Activated naive CD4-positive, alpha-beta T cell (primary cell): ENCODE measurements at places on chromosomes 5 and 9.

- no peak for DNase-seq
These were observed 140.6 kb downstream of the ERCC6L2 start for GRCh38 chr9:96015876-96016686.

GRCh38 chr9:80086386-80086785 is 514.6 kb downstream of the TLE4 start:
- DNase-seq = no peak

GRCh38 chr5:140239939-140240700 is 62.8 kb downstream of the PFDN1 start:
- peak; percentile 3 for DNase-seq

DNA sequence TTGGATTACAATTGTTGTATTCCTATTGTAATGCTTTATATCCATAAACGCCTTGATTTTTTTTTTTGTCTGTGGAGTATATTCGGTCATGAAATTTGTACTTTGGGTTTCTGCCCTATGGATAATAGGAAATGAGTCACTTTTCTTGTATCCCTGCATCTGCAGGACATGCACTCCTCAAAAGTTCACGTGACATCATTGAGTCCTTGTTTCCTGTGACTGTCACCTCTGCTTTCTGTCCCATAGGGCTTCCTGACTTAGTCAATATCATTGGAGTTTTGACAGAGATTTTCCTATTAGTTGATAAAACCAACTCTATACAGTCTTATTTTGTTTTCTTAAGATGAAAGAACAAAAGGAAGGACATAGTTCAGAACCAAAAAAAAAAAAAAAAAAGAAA is 356.3 kb downstream of the MAT2B start:
- no peak for DNase-seq

DNA sequence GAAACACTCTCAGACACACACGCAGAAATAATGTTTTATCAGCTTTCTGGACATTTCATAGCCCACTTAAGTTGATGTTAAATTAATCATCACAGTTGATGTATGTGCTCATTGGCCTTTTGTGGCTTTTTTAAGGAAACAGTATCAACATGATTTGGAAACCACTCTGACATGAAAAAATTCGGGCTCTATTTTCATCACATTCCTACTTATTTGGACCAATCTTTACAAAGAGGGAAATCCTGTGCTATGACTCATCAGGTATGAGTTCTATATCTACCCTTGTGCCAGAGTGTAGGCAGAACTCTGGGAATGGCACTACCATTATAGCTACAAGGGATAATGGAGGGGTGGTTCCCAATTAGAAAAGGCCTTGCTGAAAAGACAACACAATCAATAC is 388.4 kb upstream of the PTGER4 start:
- DNase-seq = no peak

GRCh38 chr9:134595014-134595413 is 46.6 kb upstream of the COL5A1 start:
- no peak for DNase-seq

GRCh38 chr5:14608169-14608568 is 26.6 kb downstream of the OTULINL start:
- no peak for DNase-seq

GRCh38 chr5:60903356-60903755 is 41.5 kb downstream of the ERCC8 start:
- DNase-seq = no peak

DNA sequence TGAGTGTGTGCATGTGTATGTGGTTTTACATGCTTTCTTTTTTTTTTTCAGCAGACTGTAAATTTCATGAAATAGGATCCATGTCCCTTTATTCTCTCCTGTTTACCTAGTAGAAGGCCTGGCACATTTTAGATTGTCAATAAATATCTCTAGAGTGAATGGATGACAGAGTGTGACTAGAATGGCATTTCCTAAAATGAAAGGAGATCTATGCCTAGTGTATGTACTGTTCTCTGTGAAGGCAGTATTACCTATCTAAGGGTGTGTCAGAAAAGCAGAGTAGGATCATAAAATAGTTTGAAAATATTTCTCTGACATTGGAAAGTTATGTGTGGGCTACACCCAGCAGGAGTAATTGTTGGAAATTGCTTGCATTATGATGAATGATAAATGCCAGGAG is 1876.0 kb upstream of the C9orf72 start:
- DNase-seq = no peak

- no peak for DNase-seq
These were observed 41.5 kb downstream of the PLPP7 start for GRCh38 chr9:131330814-131331600.

DNA sequence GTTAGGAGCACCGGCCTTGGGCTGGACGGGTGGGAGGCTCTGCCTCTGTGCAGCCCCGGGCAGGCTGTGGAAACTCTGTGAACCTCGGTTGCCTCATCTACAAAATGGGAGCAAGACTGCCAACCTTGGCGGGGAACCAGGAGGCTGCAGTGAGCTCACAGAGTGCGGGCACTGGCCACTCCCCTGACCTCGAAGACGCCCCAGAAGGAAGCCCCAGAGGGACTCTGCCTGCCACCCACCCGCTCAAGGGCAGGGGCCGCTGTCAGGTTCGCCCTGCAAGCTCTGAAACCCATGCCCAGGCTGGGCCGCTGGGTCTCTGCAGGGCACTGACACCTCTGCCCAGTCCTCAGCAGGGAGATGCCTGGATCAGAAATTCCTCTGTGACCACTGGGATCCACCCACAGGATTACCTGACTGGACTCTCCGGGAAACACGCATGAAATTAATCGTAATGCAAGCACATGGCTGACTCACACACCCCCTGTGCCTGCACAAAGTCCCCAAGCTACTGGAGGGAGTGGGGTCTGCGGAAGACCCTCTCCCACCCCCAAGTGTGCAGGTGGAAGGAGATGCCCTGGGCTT is 7.4 kb downstream of the CCDC187 start:
- no peak for DNase-seq

DNA sequence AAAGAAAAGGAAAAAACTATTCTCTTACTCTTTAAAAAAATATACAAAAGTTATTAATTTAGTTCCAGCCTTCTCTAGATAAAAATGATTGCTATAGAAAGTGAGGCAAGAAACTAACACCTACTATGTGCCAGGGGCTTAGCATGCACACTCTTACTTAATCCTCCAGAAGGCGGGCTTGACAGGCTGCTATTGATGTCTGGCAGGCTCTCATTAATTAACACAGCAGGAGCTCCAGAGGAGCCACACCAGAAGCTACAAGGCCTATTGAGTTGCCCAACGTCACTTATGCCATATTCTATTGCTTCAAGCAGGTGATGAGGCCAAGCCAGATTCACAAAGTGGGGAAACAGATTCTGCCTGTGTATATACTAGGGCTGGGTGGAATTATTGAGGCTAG is 54.6 kb upstream of the CLINT1 start:
- no peak for DNase-seq

DNA sequence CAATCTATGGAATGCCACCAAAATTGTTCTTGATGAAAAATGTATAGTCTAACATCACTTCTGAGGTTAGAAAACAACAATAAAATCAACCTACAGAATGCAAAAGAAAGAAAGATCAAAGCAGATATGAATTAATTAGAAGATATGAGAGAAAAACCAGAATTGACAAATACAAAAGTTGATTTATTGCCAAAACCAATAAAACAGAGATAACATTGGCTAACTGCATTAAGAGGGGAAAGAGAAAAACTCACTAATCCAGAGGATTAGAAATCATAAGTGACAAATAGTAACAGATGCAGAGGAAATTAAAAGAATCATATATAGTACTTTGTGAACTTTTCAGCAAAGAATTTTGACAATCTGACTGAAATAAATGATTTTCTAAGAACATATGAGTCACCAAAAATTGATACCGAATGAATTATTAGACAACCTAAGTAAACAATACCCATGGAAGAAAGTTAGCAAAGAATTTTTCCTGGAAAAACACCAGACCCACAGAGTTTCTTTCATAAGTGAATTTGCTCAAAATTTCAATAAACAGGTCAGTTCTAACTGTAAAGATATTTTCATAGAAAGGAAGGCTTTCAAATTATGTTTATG is 167.7 kb downstream of the AOPEP start:
- no peak for DNase-seq

- DNase-seq = no peak
These were observed 197.2 kb downstream of the SEMA6A start for GRCh38 chr5:116377276-116378006.

GRCh38 chr5:2001300-2001699 is 118.6 kb upstream of the IRX4 start:
- DNase-seq = no peak

GRCh38 chr5:40503439-40503838 is 176.3 kb upstream of the PTGER4 start:
- no peak for DNase-seq

GRCh38 chr5:135386886-135387628 is 12.0 kb downstream of the MACROH2A1 start:
- DNase-seq = no peak

DNA sequence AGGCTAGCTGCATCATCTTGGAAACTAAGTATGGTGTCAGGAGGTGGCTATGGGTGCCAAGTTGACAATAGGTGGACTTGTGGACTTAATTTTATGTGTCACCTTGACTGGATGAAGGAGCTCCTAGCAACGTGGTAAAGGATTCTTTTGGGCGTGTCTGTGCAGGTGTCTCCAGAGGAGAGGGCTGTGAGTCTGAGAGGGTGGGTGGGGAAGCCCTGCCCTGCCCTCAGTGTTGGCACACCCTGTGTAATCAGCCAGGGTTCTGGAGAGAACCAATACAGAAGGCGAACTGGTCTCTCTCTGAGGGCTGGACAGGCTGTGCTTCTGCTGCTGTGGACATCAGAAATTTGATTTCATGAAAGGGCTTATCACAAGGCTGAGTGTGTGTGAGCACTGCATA is 61.0 kb downstream of the GTF3C4 start:
- DNase-seq = no peak

DNA sequence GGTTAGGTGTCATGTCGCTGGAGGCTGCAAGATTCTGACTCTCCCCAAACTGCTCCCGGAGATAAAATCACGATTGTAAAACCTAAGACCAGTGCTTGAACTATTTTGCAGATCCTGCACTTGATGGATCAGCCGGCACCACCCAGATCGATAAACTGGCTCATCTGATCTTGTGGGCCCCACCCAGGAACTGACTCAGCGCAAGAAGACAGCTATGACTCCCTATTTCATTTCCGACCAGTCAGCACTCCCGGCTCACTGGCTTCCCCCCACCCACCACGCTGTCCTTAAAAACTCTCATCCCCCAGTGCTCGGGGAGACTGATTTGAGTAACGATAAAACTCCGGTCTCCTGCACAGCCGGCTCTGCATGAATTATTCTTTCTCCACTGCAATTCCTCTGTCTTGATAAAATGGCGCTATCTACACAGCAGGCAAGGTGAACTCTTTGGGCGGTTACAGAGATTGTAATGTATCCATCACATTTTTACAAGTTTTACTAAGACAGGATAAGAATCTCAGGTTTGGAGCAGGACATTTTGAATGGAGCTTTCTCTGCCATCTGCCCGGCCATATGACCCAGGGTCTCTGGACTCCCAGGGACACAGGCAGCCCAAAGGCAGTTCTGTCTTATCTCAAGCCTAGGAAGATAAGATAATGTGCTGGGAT is 10.6 kb upstream of the PPP1R26 start:
- no peak for DNase-seq

DNA sequence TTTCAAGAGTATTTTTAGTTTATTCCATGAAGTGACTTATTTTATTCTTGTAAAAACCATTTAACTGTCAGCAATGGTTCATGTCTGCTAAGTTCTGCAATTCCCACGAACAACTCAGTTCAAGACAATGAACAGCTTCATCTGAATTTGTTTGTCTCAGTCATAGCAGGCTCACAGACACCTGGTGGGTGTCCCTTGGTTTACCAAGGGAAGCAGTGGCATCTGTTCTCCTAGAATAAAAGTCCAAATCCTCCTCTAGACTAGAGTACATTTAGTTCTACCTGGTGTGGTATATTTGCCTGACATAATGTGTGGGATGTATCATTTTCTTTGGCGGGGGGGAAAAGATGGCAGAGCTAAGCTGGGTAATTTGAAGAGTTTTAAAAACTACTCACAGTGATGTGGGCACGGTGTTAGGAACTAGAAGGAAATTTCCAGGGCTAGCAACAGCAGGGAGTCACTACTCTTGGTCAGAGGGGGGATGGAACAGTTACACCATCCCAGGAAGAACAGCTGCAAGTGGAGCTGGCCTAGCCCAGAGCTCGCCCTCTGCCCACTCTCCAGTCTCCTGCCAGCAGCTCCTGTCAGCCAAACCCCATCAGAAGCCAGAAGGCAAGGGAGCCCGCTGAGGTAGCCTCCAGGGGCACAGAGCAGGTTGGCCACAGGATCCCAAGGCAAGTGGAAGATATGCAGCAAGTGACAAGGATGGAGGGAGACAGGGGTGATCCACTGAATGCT is 100.3 kb downstream of the PJA2 start:
- no peak for DNase-seq

DNA sequence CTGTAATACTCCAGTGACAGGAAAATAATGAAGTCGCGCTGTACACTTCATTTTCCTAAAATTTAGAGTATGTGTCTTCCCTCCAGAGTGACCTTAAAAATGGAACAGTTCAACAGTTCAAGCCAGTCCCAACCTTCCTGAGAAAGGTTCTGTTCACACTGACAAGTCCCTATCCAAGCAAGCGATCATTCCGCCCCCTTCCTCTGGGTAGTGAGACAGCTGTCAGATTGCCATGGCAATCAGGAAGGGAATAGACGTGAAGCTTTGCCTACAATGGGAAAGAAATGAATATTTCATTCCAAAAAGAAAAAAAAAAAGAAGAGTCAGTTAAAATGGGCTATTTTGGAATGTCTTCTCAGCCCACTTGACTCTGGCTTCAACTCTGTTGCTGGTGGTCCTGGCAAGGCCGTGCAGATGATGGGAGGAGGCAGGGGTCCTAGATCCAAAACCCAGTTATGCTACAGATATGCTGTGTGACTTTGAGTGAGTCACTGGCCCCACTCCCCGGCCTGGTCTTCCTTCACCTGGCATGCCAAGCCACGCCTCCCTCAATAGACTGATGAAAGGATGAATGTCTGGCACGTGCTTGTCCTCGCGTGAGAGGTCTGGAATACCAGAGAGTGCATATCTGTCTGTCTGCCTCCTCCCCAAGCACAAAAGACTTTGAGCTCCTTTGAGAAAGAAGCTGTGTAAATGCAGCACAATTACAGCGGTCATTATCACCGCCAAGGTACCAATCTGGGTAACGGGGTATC is 165.8 kb upstream of the WWC1 start:
- no peak for DNase-seq

DNA sequence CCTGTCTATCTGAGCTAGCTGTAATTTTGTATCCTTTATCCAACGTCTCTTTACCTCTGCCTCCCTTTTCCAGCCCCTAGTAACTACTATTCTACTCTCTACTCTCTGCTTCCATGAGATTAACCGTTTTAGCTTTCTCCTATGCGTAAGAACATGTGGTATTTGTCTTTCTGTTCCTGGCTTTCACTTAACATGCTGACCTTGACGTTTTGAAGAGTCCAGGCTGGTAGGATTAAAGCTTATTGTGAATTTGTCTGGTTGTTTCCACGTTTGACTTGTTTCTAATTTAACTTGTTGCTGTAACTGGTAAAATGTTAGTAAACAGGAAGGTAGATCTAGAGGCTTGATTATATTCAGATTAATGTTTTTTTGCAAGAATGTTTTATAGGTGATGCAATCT is 385.3 kb downstream of the PSAT1 start:
- DNase-seq = no peak

- no peak for DNase-seq
These were observed 108.6 kb downstream of the TRIO start for GRCh38 chr5:14251733-14252132.
